ENCODE measurements at places on chromosomes 4 and X. TPM values are rescaled to one million over a fixed set of nuclear protein-coding genes. Genes with fewer than 3 reads are reported as not detected.

- no peak for DNase-seq
Observed at GRCh38 chr4:84530454-84530853, 31.4 kb upstream of the NKX6-1 start.

DNA sequence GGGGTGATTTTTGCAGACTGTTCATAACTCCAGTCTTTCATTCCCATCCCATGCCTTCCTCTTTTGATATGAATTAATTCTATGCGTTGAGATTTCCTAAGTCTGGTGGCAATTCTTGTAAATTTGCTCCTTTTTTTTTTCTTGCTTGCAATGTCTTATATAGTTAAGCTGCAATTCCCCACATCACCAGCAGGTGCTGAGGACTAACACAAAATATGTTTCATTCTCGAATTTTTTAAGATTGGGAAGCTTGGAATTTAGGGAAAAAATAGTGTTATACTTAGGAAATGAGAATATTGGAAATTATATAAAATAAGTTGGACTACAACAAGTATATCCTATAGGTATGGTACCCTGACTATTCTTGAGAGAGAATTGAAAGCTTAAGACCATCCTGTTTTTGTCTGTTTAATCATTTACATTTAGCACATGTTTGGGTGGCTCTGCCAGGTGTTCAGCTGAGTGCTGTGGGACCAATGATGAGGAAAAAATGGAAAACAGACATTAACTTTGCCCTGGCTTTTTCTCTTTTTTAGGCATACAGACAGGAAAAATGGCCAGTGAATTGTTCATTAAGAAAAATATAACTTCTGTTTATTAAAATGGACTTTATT, 30.2 kb downstream of the AFF2 start:
- DNase-seq, result no peak

GRCh38 chr4:3364199-3364598, 71.4 kb downstream of the RGS12 start:
- DNase-seq, result peak; percentile 52

GRCh38 chr4:10381146-10381545, 76.1 kb downstream of the ZNF518B start:
- no peak for DNase-seq

DNA sequence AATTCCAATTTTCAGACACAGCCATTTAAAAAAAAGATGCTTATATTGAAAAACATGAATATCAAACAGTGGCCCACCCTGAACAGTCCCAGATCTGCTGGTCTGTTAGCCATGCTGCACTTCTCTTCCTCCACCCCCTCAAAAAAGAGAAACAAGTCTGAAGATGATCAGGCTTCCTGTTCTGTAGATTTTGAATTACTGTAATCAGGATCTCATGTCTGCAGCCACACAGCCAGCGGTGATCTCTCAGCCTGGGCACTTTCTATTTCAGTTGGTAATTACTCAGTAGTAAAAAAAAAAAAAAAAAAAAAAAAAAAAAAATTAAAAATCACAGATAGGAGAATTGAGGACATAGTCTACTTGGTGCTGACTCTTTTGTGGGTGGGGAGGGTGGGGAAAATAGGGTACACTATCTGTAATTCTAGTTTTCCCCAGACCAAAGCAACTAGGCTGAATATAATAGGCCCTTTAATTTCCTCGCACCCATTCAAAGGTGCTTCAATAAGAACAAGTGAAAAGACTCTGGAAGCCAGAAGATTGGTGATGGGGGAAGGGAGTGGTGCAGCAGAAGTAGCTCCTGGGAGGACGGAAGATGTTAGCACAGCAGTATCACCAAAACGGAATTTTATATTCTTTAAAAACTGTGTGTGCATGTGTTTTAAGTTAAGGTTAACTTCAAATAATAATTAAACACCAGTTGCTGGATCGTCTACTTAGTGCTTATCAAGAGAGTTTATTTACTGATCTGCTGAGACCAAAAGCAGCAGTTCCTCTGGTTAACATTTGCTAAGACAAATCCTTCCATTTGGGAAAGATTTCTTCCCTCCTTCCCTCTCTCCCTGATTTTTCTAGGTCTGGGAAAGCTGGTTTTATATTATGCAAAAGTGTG, 47.0 kb downstream of the SPRY1 start:
- DNase-seq, result no peak

- no peak for DNase-seq
Observed at GRCh38 chrX:34437586-34437985, 219.5 kb downstream of the TMEM47 start.

DNA sequence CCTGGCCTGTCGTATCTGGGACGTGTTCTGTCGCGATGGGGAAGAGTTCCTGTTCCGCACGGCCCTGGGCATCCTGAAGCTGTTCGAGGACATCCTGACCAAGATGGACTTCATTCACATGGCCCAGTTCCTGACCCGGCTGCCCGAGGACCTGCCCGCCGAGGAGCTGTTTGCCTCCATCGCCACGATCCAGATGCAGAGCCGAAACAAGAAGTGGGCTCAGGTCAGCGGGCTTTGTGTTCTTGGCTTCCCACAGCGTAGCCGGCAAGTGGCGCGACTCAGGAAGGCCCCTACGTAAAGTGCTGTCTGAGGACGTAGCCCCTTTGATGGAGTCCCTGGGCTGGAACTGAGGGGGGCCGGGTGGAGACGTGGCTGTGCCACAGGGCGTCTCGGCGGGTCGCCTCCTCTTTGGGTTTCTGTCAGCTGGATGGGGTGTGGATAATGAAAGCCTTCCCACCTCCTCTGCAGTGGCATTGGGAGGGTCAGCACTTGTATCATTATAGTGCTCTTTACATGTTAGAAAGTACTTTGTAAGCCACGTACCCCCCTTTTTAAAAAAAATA, 18.1 kb upstream of the TADA2B start:
- no peak for DNase-seq

DNA sequence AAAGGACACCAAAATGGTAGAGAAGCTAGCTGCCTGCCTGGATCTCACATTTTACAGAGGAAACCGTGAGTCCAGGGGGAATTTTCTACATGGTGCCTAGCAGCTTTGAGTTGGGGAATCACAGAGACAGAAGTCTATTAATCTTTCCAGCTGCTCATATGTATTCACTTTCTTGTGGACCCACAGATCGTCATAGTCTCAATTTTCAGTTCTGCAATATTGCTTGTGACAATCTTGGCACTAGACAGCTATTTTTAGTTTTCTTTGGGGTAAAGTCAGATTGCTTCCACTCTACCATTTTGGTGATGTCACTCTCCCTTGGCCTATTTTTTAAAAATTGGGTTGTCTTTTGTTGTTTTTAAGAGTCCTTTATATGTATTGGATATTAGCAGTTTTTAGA, 233.4 kb upstream of the STK26 start:
- no peak for DNase-seq

DNA sequence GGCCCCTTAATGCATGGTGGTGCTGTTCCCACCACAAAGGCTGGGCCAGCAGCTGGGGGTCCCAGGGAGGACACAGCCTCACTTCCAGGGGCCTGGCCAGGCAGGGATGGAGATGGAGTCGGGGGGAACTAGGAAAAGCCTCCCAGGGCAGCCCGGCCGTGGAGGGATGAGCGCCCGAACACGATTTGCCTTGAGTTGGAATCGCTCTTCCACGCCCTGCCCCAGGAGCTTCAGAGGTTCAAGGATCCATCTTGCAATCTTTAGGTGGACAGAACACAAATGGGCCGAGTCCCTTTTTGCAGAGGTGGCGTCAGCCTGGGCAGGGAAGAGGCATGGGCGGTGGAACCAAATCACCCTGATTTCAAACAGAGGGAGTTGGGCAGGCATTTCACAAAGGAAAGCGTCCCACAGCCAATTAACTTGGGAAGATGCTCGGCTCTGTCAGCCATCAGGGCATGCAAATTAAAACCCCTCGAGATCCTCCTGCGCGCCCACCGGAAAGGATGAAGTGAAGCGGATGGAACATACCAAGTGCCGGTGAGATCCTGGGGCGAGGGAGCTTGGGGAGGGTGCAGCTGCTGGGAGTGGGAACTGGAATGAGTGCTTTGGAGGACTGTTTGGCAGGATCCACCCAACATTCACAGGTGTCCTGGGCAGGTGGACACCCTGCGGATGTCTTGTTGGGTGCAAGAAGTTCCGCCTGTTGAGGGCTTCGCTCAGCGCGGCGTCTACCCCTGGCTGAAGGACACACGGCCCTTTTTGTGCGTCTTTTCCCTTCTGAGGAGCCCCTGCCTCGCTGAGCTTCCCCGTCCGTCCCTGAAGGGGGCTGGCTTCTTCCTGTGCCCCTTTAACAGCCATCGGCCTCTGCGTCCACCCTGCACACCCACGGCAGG, 75.7 kb downstream of the HTRA3 start:
- no peak for DNase-seq

DNA sequence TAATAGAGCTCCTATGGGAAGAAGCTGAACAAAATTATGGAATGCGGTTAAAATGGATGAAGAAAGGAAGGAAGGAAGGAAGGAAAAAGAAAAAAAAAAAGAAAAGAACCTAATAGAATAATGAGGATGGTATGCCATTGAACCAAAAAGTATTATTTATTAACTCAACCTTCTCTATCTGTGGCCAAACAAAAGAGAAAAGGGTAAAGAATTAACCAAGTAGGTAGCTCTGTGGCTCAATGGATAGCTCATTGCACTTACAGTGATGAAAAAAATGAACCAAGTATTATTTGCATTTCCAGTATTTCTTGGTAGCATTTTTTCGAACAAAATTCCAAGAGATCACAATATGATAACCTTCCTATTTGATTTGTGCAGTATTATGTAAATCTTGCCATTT, 56.9 kb upstream of the SLC39A8 start:
- no peak for DNase-seq

DNA sequence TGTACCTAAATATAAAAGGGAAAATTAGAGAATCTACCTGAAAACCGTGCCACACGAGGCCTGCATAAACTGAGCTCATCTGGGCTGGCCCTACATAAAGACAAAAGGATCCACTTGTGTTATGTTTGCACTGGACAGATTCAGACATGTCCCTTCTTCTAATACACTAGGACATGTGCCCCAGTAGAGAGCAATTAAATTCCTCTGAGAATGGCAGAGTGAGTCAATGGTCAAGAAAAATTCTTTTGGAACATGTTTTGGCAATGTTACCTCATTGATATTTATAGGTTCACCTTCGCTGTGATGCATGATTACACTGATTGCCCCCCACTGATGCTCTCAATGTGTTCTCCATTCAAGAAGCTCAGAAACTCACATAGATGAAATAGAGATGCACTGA, 95.2 kb downstream of the MANBA start:
- DNase-seq, result no peak

DNA sequence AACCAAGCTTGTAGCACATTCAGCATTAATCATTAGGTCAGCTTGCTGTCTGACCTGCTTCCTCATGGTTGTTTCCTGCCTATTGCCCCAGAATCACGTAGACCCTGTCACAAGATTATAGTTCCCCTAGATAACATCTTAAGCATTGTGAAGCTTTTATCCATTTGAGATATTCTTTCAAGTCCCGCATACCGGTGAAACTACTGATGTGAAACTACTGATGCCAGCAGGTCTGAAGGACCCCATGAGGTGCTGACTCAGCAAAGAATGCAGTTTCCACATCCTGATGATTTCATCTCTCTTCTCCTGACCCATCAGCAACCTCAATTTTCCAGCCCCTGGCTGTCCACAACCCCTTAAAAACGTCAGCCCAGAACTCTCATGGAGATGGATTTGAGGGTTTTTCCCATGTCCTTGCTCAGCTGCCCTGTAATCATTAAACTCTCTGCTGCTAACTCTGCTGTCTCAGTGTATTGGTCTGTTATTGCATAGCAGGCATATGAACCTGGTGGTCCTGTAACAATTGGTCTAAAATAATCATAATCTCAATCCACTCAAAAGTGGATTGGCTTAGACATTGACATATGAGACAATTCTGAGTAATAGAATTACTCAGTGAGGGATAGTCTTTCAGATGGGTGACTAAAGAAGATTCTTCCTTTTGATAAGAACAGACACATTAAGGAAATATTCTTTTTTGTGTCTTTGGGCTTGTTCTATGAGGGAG, 26.3 kb upstream of the UBA6 start:
- DNase-seq, result no peak

DNA sequence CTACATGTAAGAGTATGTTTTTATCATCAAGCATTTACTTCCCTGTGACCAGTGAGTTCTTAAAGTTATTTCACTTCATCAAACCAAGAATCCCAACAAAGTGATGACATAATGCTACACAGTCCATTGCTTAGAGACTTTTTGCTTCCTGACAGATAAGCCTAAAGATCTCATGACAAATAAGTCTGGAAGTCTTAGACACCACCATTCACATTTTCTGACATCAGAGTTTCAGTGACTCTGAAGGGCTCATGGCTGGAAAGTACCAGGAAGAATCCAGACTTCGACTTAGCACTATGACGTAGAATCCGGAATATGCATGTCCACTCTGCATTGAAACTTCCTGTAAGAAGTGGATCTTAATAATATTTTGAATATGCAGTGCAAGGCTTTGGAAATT, 53.7 kb downstream of the CLDN22 start:
- no peak for DNase-seq

DNA sequence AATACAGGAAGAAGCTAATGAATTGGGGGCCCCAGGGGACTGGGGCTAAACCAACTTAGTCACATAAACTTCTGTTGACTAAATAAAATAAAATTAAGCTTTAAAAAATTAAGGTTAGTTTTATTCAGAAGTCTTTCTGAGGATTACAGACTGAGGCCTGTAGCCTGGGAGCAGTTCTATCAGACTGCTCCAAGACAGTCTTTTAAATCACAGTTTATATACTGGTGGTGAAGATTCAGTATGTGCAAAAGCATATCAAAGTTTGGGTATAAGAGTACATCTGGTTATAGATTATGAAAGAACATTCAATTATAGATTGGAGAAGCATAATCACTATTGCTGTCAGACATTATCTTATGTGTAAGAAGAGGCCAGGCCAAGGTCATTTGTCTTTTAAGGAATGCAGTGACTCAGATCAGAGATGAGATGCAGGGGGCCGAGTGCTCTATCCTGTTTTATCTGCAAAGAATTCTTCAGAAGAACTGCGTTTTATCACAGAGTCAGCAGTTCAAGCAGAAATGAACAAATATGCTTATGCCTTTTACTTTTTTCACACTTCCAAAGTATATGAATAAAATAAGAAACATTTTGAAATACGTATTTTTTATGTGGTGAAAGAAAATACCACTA, 109.4 kb downstream of the PDHA2 start:
- no peak for DNase-seq

DNA sequence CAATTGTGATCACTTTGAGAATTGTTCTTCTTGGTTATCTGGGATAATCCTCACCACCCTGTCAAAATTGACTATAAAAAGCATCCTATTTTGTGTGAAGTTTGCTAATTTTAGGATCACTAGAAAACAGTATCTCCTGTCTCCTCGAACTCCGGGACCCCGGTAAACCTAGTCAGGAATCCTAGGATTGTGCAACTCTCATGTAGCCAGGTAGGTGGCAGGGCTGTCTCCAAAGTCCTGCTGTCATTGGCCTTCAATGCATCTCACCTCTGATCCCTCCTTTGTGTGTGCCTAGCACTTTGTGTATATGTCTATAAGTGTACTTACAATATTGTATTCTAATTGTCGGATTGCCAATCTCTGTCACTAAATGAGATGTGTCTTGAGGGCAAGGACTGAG, 1564.8 kb downstream of the RPA4 start:
- no peak for DNase-seq

Gene HHIP
- 35.9 TPM for total RNA-seq

Gene CT47B1
- not detected for total RNA-seq

Gene PIGA
- 16.8 TPM for total RNA-seq

Gene IBSP
- total RNA-seq, result not detected

Gene XAGE2
- 9.3 TPM for total RNA-seq

Gene CFAP47
- total RNA-seq, result 0.03 TPM
